ENCODE measurements at places on chromosomes 5 and 9.

DNA sequence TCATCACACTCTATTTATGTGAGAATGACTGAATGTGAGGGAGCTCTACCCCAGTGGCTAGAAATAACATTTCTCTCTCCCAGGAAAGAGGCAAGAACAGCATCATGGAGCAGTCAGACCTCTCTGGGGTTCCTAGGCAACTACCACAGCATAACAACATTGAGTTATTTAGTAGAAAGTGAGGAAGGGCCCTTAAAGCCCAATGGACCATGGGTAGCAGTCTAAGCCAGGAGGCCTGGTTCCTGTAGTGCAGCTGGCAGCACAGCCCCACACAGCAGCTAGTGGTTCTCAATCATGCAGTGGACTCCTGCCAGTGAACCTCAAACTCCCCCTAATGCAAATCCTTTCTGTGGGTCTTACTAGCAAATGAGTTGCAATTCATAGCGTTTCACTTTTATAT is 55.3 kb downstream of the SPEF2 start:
- DNase-seq = no peak

DNA sequence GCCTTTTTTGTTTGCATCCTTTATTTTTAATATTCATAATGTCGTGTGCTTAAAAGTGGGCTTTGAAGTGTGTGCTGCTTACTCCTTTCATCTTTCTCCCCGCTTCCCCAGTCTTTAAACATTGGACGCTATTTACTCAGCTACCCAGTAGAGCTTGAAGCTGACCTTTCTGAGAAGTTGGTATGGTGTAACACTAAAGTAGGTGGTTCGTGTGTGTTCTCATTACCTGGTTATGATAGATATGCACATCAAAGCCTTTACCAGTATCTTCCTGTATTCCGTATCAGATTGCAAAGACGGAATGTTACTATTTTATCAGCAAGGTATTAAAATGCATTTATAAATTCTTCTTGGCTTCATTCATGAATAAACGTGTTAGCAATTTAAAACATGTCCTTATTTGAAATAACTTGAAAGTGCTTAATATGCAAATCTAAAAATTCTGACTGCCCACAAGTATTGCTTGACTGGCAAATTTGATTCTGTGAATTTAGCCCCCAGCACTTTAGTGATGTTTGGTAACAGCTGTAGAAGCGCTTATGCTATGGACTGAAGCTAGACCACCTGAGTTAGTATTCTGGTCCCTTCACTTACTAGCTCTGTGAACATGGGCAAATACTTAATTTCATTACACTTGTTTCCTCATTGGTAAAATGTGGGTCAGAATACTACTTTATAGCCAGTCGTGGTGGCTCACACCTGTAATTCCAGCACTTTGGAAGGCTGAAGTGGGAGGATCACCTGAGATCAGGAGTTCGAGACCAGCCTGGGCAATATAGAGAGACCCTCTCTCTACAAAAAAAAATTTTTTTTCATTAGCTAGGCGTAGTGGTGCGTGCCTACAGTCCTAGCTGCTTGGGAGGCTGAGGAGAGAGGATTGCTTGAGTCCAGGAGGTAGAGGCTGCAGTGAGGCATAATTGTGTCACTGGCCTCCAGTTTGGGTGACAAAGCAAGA is 1.7 kb downstream of the RRAGA start:
- DNase-seq = no peak

- DNase-seq = no peak
These were observed 174.3 kb downstream of the CDH12 start for GRCh38 chr5:22678886-22679285.

DNA sequence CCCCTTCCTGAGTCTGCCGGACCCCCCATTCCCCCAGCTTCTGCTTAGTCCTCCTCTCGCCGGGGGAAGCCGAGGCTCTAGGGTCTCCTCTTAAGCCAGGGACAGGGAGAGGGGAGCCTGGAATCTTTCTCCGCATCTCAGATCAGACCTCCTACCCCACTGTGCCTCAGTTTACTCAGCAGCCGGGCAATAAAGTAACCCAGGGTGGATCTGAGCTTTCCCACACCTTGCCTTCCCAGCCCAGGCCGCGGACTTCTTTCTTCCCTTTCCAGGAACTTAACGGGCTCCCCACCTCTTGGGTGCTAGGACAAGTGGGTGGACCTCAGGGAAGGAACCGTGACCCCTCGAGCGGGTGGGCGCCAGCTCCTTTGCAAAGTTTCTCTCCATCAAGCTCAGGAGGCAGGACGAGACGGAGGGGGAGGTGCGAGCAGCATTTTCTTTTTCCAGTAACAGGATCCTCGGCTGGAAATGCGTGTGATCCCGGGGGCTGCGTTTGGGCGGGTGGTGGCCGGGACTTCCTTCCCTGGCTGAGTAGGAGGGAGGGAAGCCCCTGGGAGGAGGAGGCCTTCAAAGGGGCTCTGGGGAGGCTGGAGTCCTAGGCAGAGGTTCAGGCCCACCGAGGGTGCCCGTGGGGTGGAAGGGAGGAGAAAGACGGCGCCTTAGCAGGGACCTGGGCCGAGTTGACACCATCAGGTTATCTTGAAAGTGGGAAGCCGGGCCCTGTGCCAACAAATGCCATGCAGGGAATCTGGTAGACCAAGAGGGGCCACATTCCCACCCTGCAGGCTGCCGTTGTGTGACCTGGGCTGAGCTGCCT is 795 bp downstream of the DAB2IP start:
- no peak for DNase-seq

- DNase-seq = no peak
These were observed 2336.0 kb upstream of the ACO1 start for GRCh38 chr9:30048396-30048795.

DNA sequence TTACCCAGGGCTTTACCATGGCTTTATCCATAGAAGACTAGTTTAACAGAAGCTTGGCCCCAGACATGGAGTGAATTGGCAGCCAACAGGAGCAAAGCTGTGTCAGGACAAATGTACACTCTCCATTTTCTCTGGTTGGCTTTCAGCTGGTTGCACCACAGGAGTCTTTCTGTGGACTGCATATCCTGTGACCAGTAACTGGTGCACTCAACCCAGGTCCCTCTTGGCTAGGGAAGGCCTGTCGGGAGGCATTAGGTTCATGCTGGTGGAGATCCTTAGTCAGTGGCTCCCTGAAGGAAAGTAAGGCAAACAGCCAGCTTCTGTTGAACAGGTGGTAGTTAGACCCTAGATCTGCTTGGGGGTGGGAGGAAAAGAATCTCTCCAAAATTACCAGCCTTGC is 146.9 kb upstream of the TLX3 start:
- no peak for DNase-seq
